ENCODE measurements at places on chromosomes 2 and 18. TPM values are rescaled to one million over a fixed set of nuclear protein-coding genes. Genes with fewer than 3 reads are reported as not detected.

DNA sequence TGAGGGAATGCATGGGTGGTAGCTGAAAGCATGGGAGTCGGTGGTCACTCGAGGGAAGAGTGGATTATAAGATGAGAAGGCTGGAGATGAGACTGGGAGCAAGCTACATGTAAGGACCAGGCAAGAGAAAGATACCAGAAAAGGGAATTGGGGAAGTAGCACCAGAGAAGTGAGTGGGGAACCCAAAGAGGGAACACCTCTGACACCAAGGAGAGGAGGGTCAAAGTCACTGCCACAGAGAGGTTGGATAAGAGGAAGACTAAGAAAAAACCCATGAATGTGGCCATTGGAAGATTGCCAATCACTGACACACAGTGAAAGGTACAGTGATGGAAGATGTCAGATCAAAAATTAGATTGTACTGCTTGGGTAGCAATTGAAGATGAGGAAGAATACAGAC lies 473.9 kb downstream of the BCL11A start:
- no peak for DNase-seq

GRCh38 chr2:235527806-235528469 lies 34.1 kb downstream of the AGAP1 start:
- DNase-seq: no peak

DNA sequence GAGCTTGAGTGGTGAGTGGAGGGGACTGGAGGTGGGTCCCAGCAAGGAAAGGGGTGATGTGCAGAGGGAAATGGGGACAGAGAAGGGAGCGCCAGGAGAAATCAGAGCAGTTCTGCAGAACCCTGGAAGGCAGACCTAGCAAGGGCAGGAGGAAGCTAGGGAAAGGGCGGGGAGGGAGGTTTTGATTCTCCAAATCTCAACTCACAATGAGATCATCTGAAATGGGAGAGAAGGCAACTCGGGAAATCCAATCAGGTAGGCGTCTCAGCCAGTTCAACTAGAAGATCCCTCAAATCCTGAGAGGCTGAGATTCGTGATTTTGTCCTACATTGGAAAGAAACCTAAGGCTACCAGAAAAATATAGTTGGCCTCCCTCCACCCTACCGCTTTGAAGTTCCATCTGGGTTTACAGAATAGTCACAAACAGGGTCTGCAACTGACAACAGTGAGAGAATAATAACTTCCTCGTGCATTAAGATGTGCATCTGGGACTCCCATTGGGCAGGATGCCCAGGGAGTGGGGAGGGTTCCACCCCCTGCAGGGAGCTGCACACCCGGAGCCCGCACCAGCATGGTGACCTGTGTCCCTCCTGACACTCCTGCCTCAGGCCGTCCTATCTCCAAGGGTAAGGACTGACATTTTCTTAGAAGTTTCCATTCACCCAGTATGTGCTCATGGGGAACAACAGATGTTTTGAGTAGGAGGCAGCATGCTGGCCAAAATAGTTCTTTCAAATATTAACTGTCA lies 113.3 kb upstream of the ODC1 start:
- no peak for DNase-seq

Gene MC2R
- total RNA-seq: not detected
